ENCODE measurements at places on chromosomes 5 and 9.

GRCh38 chr5:171131497-171131896, 177.6 kb upstream of the TLX3 start:
- DNase-seq: no peak

- DNase-seq: no peak
Measured at GRCh38 chr5:172109749-172110148, 78.3 kb downstream of the STK10 start.

- no peak for DNase-seq
Measured at GRCh38 chr5:169416583-169417196, 115.8 kb upstream of the SLIT3 start.

GRCh38 chr9:35748858-35749514, at the start of the genes GBA2 and RGP1:
Gene GBA2 (minus strand): TSS chr9:35749228. CDS start chr9:35748704, 524 bp downstream.
Gene RGP1 (plus strand): TSS chr9:35749287. CDS start chr9:35749756, 469 bp downstream.
- peak; percentile 77 for DNase-seq

DNA sequence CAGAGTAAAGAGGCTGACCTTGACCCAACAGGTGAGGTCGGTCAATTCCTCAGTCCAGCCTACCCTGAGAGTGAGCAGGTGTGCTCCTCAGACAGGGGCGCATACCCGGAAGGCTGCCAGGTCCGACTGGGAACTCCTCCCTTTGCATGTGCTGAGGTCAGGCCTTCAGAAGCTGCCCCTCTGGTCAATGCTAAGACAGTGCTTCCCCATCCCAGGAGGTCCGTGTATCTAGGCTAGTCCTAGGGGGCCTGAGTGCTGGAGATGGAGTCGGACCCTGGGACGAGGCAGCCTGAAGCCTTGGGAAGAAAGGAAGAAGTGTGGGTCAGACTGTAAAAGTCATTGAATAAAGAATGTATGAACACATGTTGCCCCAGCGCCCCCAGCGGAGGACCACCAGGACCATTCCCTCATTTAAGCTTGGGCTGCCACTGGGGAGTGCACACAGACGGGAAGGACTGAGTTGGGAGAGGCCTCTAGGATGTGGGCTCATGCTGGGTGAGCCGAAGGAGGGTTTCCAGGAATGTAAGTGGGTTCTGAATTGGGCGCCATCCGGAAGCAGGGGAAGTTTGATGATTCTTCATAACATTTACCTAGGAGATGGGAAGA, 41.0 kb upstream of the GFPT2 start:
- no peak for DNase-seq

DNA sequence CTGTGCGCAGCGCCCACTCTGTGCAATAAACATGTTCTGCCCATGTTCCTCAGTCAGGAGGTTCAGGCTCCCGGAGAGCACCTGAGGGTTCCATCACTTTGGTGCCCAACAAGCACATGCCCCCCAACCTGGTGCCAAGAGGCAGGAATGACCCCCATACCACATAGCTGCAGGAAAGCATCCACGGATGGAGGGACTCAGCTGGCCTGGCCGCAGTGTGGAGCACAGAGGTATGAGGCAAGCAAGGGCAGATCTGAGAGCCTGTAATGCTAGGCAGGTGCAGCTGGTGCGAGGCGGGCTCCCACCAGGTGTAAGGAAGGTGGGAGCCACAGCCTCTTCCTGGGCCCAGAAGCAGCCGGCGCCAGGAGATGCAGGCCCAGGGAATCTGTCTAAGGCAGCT, 4.3 kb upstream of the MRNIP start:
- no peak for DNase-seq

GRCh38 chr5:179273073-179273435, 72.2 kb downstream of the ADAMTS2 start:
- no peak for DNase-seq

GRCh38 chr9:70137577-70137976, 93.9 kb downstream of the MAMDC2 start:
- no peak for DNase-seq

GRCh38 chr9:99193466-99193821, 28.3 kb downstream of the ALG2 start:
- DNase-seq: no peak

DNA sequence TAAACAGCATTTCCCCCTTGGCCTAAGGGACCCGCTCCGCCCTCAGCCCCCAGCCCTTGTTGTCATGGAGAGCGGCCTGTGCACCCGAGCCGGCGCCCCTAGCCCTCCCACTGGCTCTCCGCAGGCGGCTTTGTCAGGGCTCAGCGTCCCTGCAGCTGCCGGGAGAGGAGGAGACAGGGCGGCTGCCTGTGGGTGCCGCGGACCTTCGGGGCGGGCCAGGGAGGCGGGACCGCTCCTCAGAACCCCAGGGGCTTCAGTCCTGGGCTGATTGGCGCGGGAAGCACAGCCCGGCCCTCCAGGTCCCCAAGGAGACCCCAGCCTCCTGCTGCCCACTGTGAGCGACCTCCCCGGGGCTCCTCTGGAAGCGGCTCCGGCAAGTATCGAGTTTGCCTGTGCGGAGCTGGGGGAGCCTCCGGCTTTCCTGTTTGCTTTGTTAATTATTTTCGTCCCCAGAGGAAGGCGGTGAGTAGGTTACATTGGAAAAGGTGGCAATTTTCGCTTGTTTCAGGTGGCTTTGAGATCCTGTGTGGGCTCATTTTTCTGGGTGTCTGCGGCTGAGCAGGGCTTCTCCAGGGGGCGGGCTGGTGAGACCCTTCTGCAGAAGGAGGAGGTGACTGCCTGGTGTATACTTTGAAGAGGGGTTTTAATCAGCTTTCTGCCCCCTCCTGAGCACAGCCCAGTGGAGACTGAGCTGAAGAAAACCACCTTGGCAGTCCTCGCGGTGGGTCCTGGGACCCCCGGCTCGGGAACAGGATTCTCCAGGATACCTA, at the start of gene FGD3:
Gene FGD3 (plus strand): TSS at position 256 of the 770 bp plus-strand sequence. CDS start 28,734 bp downstream, outside the sequence.
- DNase-seq: peak; percentile 38

- DNase-seq: no peak
Measured at GRCh38 chr5:17056141-17056631, 120.1 kb upstream of the MYO10 start.

DNA sequence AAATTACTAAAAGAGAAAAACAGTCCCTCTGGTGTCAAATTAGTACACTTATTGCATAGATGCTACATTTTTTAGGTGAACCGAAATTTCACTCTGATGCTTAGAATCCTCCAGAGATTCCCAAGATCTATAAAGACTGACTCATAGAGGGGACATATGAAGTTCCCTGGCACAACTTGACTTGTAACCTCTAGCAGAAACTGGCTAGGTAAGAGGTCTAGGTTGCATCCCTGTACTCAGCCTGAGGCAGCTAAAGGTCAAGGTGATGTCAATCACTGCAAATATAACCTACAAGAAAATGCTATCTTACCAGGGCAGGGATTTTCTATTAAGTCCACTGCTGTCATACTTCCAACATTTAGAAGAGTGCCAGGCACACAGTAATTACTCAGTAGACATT, 24.2 kb downstream of the HOMER1 start:
- no peak for DNase-seq

DNA sequence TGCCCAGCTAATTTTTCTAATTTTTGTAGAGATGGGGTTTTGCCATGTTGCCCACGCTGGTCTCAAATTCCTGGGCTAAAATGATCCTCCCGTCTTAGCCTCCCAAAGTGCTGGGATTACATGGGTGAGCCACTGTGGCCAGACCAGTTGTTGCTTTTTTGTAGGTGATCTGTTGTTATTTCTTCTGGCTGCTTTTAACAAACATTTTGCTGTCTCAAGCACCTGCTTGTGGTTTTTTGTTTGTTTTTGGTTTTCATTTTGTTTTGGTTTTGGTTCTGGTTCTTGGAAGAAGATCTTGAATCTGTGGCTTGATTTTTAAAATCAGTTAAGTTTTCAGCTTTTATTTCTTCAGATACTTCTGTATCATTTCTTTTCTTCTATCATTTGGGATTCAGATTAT, 21.1 kb downstream of the ERCC6L2 start:
- no peak for DNase-seq

DNA sequence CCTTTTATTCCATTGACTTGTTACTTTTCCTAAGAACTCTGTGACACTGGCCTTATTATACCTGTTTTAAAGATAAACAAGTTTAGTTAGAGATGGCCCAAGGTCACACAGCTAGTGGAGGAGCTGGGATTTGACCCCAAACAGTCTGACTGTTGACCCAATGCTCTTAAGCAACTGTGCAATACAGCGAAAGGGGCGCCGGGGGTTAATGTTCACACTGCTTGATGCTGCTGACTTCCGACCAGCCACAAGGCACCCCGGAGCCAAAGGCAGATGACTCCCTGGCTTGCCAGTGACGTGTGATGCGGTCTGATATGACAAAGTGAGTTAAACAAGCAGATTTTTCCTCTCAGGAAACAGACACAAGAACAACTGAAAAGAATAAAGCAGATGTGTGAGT, 23.9 kb downstream of the PIK3R1 start:
- DNase-seq: peak; percentile 68

DNA sequence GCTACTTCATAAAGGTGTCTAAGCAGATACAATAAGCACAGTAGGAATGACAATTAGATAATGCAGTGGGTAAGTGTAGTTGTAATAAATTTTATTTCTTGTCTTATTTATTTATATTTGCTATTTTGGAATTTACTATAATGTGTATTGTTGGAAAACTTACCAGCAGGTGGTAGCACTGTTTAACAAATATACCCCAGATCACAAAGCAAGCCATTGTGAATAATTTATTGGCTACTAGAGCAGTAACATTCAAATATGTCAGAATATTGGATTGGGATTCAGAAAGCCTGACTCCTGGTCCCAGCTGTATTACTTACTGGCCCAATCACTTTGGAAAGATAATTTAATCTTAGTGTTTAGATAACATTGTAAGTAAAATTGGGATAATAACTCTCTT, 78.0 kb downstream of the ISOC1 start:
- no peak for DNase-seq

- DNase-seq: no peak
Measured at GRCh38 chr5:107806271-107806670, 135.5 kb upstream of the EFNA5 start.

- no peak for DNase-seq
Measured at GRCh38 chr9:110156902-110157301, 51.1 kb downstream of the C9orf152 start.

GRCh38 chr5:150639377-150639692, 1.1 kb upstream of the SYNPO start:
- DNase-seq: no peak

DNA sequence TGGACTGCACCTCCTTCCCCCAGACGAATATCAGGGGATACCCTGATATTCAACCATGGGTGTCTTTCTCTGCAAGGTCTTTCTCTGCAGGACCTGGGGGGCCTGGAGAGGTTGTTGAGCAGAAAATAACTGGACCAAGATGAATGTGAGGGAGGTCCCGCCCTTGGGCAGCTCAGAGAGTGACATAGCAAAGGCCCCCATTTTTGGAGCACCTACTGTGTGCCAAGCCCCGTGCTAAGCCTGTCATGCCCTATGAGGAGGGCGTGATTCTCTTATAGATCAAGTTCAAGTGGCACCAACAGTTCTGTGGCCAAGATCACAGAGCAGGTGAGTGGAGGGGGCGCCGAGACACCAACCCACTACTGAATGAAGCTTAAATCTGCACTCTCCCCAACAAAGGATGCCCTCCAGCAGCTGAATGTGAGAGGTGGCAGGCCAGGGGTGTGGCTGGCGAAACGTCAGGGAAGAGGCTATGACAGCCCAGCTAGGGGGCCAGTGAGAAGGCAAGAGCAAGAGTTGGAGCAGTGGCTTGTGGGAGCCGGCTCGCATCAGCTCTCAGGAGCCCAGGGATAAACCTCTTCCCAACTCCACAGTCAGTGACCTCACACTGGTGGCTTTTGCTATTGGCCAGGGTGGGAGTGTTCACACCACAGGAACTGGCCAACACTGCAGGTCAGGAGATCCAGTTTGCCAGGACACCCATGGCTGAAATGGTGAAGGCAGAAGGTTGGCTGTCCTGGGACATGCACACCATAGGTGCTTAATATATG, 5.3 kb downstream of the SARDH start:
- no peak for DNase-seq

DNA sequence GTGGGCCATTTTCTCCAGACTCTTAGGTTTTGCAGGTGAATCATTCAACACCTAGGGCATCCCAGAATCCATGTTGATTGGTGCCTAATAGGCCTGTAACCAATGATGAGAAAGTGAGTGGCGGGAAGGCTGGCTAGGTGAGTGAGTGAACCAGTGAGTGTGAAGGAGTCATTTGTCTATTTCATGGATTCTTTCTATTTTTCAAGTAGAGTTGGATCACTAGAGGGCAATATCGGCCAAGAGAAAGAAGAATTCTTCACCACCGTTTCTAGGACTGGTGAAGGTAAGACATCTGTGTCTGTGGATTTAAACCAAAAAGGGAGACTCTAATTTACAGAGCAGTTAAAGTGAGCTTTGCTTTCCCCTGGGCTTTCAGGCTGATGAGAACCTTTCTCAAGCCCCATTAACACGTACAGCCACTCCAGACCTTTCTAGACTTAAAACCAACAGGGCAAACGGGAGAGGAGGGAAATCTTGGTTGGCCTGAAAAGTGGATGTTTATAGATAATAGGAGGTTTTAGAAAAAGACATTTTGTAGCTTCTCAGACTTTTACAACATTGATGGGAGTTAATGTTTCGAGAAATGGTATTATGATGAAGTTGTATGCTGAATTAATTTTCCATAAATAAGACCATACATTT, 114.3 kb upstream of the IL12B start:
- no peak for DNase-seq

DNA sequence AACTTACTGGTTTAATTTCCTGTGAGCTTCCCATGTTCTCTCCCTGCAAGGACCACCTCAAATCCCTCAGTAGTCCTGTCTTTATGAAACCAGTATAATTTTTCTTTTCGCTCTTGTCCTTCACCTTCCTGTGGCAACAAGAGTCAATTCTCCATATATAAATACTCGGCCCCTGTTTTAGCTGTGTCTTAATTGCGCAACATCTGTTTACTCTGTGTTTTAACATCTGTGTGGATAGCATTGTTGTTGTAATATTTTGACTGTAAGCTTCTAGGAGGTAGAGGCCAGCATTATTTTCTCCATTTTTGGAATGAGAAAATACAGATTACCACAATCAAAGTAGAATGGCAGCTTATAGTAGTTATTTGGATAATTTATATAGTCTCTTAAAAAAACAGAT, 30.2 kb upstream of the CDKN2B start:
- no peak for DNase-seq

GRCh38 chr5:120630550-120630949, 166.4 kb downstream of the PRR16 start:
- no peak for DNase-seq

DNA sequence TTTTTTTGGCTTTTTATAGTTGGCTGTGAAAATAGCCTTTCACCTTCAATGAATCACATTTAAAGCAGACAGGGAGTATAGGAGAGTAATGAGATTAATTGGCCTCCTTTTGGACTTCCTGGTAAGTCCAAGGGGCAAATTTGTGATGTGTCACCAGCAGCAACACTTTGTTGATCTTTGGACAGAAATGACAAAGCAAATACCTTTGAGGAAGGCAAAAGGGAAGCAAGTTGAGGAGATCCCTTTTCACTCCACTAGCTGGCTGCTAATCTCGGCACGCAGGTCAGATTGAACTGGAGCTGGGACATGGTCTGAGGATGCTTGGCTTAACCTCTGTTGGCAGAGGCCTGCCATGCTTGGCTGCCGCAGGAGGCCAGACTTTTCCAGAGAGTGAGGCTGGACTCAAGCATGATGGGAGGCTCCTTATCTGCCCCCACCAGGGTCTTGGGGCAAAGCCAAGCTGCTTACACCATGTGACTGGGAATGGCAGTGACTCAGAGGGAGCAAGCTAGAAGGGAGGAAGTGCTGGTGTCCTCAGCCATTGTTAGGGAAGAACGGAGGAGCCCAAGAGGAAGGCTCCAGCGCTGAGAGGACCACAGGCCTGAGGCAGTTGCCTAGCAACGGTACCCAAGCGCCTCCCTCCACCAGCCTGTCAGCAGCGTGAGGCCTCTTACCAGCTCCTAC, 174.5 kb upstream of the MAP1B start:
- no peak for DNase-seq

- DNase-seq: no peak
Measured at GRCh38 chr5:8576178-8576577, 707.2 kb downstream of the MTRR start.

Measured in stimulated activated naive CD8-positive, alpha-beta T cell treated with anti-CD3 and anti-CD28 coated beads, Interleukin-15, amount 100 ng/mL, for 72 hours (primary cell).